ENCODE measurements at places on chromosomes 12 and 14.

DNA sequence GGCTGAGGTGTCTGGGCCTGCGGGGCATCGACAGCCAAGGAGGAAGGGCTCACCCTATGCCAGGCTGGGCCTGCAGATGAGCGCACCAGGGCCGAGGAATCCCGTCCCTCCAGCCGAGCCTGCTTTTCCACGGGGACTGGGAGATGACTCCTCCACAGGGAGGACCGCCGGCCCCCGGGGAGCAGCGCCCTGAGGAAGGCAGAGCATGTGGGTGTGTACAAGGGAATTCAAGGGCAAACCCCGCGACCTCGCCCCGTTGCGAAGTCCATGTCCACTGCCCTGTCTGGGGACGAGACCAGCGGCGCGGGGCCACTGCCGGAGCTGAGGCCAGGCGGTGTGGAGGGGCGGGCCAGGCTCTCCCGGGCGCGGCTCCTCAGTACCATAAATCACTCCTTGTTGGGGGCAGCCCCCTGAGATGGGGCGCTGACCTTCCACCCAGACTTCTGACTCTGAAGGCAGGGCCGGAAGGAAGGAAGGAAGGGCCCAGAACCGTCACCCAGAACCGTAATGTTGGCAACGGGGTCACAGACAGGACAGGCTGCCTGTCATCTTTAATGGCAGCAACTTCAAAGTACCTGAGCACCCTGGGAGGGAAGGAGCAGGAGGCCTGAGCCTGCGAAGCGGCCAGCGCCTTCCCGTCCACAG lies 52.5 kb downstream of the RNF34 start:
- no peak for DNase-seq

- DNase-seq = no peak
Measured at GRCh38 chr14:62629176-62629725, 416.0 kb downstream of the KCNH5 start.

DNA sequence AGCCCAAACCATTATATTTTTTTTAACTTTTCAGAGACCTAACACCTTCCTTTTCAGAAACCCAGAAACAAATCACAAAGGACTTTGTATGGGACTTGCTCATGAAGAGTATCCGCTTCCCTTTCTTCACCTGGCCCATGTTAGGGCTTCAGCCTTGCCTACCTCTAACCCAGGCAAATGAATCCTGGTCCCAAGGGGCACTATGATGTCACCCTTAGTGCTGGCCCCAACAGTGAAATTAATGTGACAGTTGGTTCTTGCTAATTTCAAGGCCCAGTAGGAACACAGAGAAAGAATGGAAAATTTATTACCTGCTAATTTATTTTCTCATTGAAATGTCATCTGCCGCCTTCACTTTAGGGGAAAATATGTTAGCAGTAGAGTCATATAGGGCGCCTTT lies 179.8 kb upstream of the NRXN3 start:
- DNase-seq = no peak

DNA sequence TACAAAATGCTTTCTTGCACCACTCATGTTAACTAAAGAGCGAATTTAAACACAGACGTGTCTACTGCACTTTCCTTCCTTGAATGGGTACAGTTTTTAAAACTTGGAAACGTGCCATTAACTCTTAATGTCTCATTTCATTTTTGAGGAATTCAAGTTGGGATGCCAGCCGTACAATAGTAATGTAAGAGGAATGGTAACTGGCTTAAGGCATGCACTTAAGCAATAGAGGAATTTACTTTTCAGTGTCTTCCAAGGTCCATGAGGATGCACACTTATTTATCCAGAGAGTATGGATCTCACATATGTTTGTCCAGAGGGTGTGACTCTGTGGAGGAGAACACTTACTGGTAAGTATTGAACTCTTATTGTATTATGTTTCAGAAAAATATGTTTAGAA lies 52.9 kb downstream of the PPP4R4 start:
- no peak for DNase-seq

GRCh38 chr12:103499571-103499970 lies 3.8 kb upstream of the C12orf42 start:
- DNase-seq = no peak

GRCh38 chr14:50619569-50620141 lies 48.5 kb downstream of the SAV1 start:
- DNase-seq = peak; percentile 44

GRCh38 chr12:114440270-114441038 lies 34.5 kb upstream of the TBX5 start:
- no peak for DNase-seq

GRCh38 chr14:38762845-38763244 lies 340.2 kb downstream of the SEC23A start:
- no peak for DNase-seq

- no peak for DNase-seq
Measured at GRCh38 chr12:14399871-14400270, 34.4 kb downstream of the ATF7IP start.

DNA sequence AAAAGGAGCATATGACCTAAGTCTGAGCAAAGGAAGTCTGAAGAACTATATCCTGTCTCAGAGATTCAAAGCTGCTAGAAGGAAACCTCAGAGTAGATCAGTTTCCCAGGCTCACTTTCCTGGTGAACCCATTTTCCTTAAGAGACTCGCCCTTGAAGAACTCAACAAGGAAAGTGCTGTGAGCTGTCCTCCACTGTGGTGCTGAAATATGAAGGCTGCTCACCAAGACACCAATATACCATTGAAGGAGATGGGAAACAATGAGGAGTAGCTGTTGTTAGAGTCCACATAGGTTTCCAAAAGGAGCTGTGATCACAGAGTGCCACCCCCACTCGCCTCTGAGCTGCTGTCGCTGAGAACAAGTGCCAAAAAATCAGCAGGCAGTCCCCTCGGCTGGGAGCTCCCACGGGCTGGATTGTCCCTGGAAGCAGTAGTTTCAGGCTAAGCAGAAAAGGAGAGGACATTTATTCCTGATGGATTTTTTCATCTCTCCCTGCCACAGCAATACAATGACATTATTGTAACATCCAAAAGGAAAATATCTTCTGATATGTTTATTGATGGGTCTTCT lies 282.1 kb downstream of the RPS29 start:
- DNase-seq = peak; percentile 88
